ENCODE measurements at places on chromosomes 12 and 14. TPM values are rescaled to one million over a fixed set of nuclear protein-coding genes. Genes with fewer than 3 reads are reported as not detected.

- H3K27ac ChIP-seq: peak overlapping the region; percentile 94
- peaks cover 27% of the 10 kb centered on the region for H3K36me3 ChIP-seq
- peaks cover 59% of the 10 kb centered on the region for H3K4me1 ChIP-seq
- no peaks in the 10 kb centered on the region for H3K27me3 ChIP-seq
- peak overlapping the region; percentile 90 for H3K4me3 ChIP-seq
These were observed 1.2 kb downstream of the CDKN1B start for GRCh38 chr12:12718381-12718759.

- DNase-seq: peak; percentile 46
- H3K36me3 ChIP-seq: no peaks in the 10 kb centered on the region
- H3K27me3 ChIP-seq: no peaks in the 10 kb centered on the region
- no peak overlapping the region for H3K27ac ChIP-seq
- no peak overlapping the region for H3K4me3 ChIP-seq
These were observed 13.9 kb upstream of the KRR1 start for GRCh38 chr12:75525263-75525662.

DNA sequence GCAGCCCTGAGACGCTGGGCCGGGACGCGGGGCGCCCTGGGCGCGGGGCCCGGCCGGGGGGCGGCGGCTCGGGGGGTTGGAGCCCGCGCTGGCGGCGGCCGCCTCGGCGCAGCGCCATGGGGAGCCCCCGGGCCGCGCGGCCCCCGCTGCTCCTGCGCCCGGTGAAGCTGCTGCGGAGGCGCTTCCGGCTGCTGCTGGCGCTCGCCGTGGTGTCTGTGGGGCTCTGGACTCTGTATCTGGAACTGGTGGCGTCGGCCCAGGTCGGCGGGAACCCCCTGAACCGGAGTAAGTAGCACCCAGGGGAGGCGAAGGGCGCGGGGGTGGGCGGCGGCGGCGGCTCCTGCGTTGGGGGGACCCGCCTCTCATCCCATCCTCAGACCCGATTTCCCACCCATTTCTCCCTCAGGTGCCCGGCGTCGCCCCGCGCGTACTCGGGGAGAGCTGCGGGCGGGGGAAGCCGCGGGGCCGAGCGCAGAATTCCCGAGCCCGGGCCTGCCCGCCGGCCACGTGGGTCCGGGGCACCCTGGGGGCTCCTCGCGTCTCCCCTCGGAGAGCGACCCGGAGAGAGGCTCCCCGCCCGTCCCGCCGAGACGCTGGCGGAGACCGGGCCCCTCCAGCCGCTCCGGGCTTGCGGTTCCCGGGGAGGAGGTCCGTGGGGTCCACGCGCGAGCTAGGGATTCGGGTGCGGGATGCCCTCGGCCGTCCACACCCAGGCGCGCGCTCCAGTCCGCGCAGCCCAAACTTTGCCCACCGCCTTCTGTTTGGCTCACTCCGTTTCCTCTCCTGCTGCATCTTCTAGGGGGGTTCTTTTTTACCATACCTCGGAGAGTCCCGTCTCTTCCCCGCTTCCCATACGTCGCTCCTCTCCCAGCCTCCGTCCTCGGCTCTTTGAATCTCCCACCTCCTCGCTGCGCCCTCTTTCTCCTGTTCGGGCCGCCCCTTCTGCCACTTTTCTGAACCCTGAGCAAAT, 807 bp downstream of the B4GALNT3 start:
- H3K27me3 ChIP-seq: peaks cover 79% of the 10 kb centered on the region
- H3K4me1 ChIP-seq: peaks cover 5% of the 10 kb centered on the region
- no peaks in the 10 kb centered on the region for H3K36me3 ChIP-seq
- H3K27ac ChIP-seq: no peak overlapping the region

GRCh38 chr12:108846290-108846701, 11.1 kb downstream of the SSH1 start:
- H3K4me1 ChIP-seq: peaks cover 33% of the 10 kb centered on the region
- H3K36me3 ChIP-seq: peaks cover 46% of the 10 kb centered on the region
- no peak overlapping the region for H3K4me3 ChIP-seq
- peak; percentile 75 for DNase-seq
- peak overlapping the region; percentile 67 for H3K27ac ChIP-seq

DNA sequence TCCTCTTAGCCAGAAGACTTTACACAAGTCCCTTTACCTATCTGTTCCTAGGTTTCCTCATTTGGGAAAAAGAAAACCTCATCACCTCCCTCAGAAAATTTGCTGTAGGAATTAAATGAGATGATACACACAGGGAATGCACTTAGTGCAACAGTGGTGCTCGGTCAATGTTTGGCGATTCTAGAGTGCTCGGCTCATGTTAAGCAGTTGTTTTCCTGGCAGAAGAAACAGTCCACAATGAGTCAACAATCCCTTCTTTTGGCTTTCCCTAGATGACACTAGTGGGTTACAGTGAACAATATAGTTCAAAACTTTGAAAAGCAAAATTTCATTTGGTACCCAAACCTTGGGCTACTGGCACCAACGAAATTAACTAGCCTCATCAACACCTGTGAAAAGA, 3.9 kb upstream of the TMEM233 start:
- no peak overlapping the region for H3K27ac ChIP-seq
- H3K27me3 ChIP-seq: peaks cover 12% of the 10 kb centered on the region
- H3K4me1 ChIP-seq: no peaks in the 10 kb centered on the region
- no peaks in the 10 kb centered on the region for H3K36me3 ChIP-seq

- H3K4me3 ChIP-seq: no peak overlapping the region
- peaks cover 23% of the 10 kb centered on the region for H3K4me1 ChIP-seq
- DNase-seq: no peak
- H3K36me3 ChIP-seq: no peaks in the 10 kb centered on the region
These were observed 167.2 kb upstream of the FRMD6 start for GRCh38 chr14:51484485-51484884.

DNA sequence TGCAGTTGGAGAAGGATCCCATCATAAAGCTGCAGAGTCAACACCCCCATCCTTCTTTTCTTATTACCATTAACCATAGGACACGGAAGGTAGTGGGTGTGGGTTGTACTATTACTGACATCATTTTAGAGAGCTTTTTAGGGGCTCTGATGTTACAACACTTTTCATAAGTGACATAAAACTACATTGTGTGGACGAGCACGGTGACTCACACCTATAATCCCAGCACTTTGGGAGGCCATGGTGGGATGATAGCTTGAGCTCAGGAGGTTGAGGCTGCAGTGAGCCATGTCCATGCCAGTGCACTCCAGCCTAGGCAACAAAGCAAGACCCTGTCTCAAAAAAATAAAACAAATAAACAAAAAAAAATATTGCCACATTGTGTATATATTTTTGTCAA, 167.1 kb downstream of the DUSP6 start:
- no peak for DNase-seq
- H3K36me3 ChIP-seq: 0 out of 2 replicates have a peak, but pooled peaks cover 8% of the 10 kb centered on the region
- H3K4me3 ChIP-seq: no peak overlapping the region
- H3K27me3 ChIP-seq: no peaks in the 10 kb centered on the region
- no peak overlapping the region for H3K27ac ChIP-seq

The NPFF gene
- not detected for total RNA-seq

The CPM gene
- total RNA-seq: 8.5 TPM

The MYH6 gene
- not detected for total RNA-seq

The AQP2 gene
- total RNA-seq: not detected

Measured in GM23248 (cell line).